ENCODE measurements at places on chromosomes 2 and 18. TPM values are rescaled to one million over a fixed set of nuclear protein-coding genes. Genes with fewer than 3 reads are reported as not detected.
A peak's percentile ranks its signal among the peaks of the same experiment; 100 is the strongest.

DNA sequence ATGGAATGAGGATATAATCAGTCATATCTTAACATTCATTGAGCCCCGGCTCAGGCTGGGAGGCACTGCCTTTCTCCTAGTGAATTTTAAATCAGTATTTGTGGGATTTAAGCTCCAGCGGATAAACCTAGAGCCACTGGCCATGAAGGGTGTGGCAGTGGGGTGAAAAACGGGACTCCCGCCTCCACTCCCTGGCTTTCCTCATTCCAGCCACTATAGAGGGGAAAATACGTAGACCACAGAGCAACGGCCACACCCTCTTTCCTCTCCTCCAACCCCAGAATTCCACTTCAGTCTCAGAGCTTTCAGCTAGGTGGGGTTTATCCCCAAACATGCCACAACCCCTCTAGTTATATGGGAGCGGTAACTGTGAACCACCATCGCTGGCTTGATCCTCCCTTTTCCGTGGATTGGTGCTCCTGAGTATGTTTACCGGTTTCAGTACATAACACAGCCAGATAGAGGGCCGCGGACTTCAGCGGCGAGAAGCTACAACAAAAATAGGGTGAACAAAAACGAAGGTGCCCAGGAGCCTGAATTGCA, 70.6 kb upstream of the ITGB6 start:
- peak; percentile 21 for DNase-seq

Gene TMEM185B
- 12.1 TPM for total RNA-seq

- no peak for DNase-seq
Measured at GRCh38 chr2:173196080-173196479, 120.4 kb downstream of the MAP3K20 start.

GRCh38 chr18:37332628-37333420, 232.8 kb downstream of the CELF4 start:
- DNase-seq: no peak

Gene RFX8
- total RNA-seq: not detected

Gene PHLPP1
- 21.4 TPM for total RNA-seq

DNA sequence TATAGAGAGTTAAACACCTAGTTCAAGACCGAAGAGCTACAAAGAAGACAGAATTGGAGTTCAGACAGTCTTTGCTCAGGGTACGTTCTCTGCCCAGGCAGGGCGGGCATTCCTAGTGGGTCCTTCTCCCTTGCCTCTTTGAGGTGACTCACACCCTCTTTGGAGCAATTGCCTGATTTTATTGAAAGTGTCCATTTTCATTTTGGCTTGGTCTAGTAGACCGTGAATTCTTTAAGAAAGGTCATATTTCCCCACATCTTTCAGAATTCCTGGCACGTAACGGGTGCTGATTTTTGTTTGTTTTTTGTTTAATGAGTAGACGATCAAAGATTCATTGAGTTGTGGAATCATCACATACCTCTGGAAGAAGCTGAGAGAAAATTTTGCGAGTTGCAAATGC, 871.5 kb downstream of the RNF144A start:
- no peak for DNase-seq

- no peak for DNase-seq
Measured at GRCh38 chr18:63444580-63444979, 22.3 kb upstream of the VPS4B start.

DNA sequence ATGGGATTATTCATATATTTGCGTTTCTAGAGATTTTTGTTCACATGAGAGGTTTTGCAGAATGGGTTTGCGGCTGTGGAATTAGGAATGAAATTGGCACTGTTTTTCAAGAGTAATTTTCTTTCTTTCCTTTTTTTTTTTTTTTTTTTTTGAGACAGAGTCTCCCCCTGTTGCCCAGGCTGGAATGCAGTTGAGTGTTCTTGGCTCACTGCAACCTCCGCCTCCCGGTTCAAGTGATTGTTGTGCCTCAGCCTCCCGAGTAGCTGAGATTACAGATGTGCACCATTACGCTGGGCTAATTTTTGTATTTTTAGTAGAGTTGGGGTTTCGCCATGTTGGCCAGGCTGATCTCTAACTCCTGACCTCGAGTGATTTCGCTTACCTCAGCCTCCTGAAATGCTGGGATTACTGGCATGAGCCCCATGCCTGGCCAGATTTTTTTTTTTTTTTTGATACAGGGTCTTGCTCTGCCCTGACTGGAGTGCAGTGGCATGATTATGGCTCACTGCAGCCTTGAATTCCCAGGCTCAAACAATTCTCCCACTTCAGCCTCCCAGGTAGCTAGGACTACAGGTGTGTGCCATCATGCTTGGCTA, 65.3 kb downstream of the MIB1 start:
- no peak for DNase-seq

Gene EN1
- total RNA-seq: not detected

GRCh38 chr18:51867767-51868166, 472.2 kb upstream of the DCC start:
- DNase-seq: no peak

- no peak for DNase-seq
Measured at GRCh38 chr2:42878581-42878980, 86.2 kb upstream of the HAAO start.

GRCh38 chr18:56436651-56437050, 201.7 kb downstream of the TXNL1 start:
- no peak for DNase-seq

- DNase-seq: peak; percentile 18
Measured at GRCh38 chr2:152421521-152422370, 86.8 kb downstream of the FMNL2 start.

DNA sequence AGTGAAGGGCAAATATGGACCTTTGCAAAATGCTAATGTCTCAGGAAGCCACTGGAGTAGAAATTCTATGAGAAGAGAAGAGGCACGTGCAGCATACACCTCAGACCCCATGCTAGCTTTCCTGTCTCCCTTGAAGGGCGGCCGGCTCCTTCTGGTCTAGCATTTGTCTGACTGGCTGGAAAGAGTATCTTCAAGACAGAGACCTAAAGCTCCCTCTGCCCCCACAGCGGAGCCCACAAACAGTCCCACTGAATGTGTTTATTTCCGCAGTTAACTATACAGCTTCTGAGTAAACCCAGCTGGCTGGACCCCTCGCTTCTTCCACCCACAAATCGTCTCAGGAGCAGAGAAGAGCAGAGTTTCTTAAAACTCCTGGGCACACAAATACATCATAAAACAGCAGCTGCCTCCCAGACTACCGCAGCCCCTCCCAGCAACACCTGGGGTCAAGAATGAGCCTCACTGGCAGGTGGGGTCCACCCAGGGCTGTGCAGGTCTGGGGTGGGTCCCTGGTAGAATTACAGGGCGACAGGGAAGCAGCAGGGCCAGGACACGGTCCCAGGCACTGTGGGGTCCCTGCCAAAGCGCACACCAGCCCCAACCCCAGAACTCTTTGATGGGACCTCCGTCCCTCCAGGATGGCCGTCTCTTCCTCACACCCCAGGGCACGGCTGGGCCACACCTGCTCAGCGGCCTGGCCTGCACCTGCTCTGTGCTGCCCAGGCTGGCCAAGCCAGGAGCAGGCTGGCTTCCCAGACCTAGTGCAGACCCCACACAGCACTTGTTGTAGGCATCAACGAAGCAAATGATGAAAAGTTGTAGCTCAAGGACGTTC, 103.8 kb downstream of the PXDN start:
- DNase-seq: peak; percentile 47

Gene TCF23
- not detected for total RNA-seq

Gene CPO
- total RNA-seq: not detected

- DNase-seq: no peak
Measured at GRCh38 chr2:208099682-208100470, 24.4 kb downstream of the CRYGD start.

DNA sequence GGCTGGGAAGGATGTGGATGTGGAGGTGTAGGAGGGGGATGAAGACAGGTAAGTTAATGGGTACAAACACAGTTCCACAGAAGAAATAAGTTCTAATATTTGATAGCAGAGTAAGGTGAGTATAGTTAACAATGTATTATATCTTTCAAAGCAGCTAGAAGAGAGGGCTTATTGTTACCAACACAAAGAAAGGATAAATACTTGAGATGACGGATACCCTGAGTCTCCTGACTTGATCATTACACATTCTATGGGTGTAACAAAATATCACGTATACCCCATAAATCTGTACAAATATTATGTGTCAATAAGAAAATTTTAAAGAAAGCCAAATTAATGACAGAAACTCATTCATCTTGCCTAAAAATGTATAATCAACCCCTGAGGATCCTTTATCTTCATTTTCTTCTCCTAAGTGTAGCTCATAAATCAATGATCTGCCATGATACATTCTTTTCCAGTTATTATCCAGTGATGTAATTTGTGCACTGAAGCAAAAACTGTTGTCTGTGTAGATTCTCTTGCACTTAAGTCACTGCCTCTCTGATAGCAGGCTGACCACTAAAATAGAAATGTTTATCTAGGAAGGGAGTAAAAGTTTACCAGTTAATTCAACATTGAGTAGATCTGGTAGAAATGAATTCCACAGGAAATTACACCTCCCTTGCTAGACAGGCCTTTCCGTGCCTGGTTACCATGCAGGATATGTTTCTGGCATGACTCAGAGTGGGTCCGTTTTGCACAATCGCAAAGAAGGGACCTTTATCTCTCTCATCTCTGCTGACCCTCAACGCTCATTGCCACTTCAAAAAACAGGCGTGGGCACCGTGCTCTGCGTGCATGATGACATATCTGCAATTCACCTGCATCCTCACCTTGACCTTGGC, 249.7 kb upstream of the NCKAP5 start:
- DNase-seq: no peak

DNA sequence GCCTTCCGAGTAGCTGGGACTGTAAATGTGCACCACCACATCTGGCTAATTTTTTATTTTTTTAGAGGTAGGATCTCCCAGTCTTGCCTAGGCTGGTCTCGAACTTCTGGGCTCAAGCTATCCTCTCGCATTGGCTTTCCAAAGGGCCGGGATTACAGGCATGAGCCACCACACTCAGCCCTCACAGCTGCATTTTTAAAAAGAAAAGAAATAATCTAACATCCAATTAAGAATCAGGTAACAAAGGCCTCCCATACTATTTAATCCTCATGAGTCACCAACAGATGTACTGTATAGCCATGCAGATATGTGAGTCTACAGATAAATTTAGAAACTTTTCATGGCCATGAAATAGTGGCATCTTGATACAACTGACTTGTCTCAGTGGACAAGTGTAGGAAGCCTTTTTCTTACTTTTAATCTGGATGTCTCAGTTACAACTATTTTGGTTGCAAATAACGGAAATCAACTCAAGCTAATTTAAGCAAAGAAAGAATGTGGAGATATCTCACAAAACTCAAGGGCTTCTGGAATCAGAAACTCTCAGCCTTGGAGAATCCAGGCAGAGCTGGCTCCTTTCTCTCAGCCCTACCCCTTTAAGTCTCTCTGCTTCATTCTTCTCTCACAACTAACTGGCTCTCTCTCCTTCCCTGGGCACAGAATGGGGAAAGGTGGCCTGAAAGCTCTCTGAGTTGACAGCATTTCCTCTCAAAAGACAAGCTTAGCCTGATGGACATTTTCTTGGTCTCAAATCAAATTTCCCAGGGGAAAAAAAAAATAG, 12.8 kb upstream of the PPM1B start:
- no peak for DNase-seq

- no peak for DNase-seq
Measured at GRCh38 chr18:23179416-23179815, 44.1 kb downstream of the CABLES1 start.

GRCh38 chr18:30925795-30926194, 116.7 kb downstream of the DSC3 start:
- no peak for DNase-seq

Gene CHST9
- not detected for total RNA-seq

- DNase-seq: no peak
Measured at GRCh38 chr2:192044496-192044895, 150.2 kb downstream of the TMEFF2 start.

GRCh38 chr2:200306931-200307723, 634 bp downstream of the SPATS2L start:
- DNase-seq: peak; percentile 44

Gene METAP1D
- total RNA-seq: 4.4 TPM

Gene EPG5
- 21.5 TPM for total RNA-seq

DNA sequence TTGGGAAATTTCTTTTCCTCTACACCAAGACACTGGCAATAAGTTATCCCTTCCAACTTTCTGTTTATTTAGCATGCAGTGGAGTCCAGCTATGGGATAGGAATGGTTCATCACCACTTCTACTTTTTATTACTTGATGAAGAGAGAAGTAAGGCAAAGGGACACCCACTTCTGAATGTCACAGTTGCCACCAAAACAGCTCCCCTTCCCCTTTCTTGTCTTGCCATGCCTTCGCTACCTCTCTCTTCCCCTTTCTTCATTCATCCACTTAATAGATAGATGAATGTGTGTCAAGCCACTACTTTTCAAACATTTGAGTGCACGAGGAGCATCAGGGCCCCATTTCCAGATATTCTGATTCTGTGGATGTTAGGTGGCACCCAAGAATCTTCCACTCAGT, 59.6 kb downstream of the KCTD18 start:
- no peak for DNase-seq

DNA sequence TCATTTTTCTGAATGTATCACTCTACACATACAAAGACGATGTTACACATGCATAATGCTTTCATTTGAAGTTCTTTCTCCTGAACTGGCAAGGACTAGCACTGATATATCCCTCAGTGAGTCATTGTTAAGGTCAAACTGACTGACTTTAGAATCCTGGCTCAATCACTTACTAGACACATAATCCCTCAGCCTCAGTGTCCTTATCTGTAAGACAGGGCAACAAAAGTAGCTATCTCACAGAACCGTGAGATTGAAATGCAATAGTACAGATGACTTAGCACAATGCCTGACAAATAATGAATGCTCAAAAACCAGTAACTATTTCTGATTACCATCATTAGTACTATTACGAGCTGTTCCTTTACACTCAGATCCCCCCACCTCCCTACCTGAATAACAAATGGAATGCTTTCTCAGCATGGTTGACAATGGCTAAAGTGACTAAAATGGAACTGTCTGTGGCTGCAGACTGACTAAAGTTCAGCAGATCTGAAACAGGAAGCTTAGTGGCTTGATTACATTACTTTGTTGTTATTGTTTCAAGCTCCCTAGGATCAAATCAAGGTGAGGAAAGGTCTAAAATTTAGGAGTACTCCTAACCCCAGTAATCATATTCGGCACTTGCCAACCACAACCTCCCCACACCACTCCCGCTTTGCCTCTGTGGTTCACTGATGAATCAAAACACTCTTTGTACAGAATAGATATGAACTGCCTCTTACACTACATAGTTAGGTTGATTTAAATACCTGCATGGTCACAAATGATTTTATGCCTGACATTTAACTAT, 35.8 kb upstream of the CACNB4 start:
- no peak for DNase-seq

Gene MOCOS
- 5.7 TPM for total RNA-seq

GRCh38 chr2:224513991-224514390, 71.2 kb downstream of the CUL3 start:
- DNase-seq: no peak

Gene TNFRSF11A
- total RNA-seq: 83.3 TPM

GRCh38 chr2:144896341-144896740, 376.4 kb upstream of the ZEB2 start:
- no peak for DNase-seq

Gene MERTK
- total RNA-seq: 9.0 TPM

DNA sequence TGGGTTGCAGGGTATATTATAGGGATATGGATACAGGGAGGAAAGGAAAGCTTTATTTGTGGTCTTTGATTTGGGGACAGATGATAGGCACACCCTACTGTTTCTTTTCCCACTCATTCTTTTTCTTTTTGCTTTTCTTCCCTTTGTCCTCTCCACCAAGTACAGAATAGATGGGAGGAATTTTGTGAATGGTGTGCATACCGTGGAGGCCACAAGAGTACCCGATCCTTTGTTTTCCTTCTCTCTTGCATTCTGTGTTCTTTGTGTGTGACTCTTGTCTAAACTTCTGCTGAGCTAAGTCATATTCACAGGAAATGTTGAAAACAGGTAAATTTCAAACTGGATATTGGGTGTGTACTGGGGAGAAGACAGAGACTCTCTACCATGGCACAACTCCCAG, 321.4 kb upstream of the SLC8A1 start:
- no peak for DNase-seq

Data from left colon (tissue), 2 donors.